ELR (cell line): ENCODE measurements at places on chromosomes 5 and 9.

DNA sequence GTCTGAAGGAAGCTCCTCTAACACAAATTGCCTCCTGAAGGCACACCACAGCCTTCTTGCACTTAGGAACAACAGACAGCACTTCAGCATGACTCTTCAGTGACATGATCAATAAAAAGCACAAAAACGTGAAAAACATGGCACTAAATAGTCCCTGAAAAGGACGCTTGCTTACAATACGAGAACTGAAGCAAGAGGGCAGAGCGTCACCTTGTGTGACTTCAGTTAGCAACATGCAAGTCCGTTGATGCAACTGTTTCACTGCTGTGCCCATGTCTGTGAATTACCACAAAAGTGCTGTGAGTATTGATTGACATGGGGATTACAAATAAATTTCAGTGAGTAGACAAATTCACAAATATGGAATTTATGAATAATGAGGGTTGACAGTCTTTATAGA is 219.9 kb upstream of the GAS1 start:
- DNase-seq: no peak

DNA sequence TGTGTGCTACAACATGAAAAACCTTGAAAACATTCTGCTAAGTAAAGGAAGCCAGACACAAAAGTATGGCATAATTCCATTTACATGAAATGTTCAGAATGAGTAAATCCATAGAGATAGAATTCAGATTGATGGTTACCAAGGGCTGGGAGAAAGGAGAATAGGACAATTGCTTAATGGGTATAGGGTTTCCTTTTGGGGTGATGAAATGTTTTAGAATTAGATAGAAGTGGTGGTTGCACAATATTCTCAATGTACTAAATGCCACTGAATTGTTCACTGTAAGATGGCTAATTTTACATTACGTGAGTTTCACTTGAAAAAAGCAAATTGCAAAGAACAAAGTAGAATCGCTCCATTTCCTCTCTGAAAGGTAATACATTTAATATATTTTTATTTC is 43.0 kb upstream of the GAS1 start:
- DNase-seq: no peak

GRCh38 chr9:8725635-8726034 is 926.1 kb upstream of the DMAC1 start:
- DNase-seq: no peak

DNA sequence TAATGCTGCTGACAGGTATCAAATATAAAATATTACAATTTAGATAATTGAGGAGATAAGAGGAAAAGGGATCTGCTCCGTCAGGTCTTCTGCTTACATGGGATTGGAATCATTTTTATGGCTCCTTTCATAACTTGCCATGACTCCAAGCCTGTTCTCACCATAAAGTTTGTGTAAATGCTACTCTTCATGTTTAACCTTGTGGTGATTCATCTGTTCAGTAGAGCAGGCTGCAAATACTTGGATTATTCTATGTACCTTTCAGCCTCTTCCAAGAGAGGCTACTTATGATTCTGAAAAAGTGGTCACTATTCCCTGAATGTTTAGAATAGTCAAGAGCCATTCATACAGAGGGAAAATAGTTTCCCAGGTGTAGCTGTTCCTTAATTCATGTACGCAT is 66.9 kb downstream of the SLC44A1 start:
- DNase-seq: no peak

- no peak for DNase-seq
These were observed 70.5 kb upstream of the BOD1 start for GRCh38 chr5:173686950-173687349.

DNA sequence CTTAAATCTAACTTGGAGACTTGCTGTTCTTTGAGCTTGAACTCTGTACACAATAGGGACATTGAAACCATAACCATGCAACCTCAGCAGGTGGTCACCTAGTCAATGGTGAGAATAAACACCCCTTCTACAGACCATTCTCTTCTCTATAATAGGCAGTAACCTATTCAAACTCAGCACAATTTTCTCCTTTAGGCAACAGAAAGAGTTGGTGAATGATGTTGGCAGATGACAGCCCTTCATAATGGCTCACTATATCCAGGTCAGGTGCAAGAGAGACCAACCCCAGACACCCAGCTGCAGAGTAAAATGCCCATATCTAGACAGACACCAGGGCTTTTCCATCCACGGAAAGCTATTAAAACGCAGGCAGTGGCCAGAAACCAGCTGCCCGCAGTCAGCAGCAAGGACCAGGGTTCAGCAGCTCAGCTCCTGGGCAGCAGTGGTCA is 106.7 kb downstream of the SERINC5 start:
- no peak for DNase-seq
